ENCODE measurements at places on chromosomes 11 and 22. TPM values are rescaled to one million over a fixed set of nuclear protein-coding genes. Genes with fewer than 3 reads are reported as not detected.

Gene SUSD2
- total RNA-seq = 3.9 TPM

Gene TCN2
- total RNA-seq = 23.3 TPM

Gene KLHL35
- 1.7 TPM for total RNA-seq

Gene KRTAP5-7
- total RNA-seq = 0.75 TPM

Gene UBE4A
- total RNA-seq = 42.3 TPM

Gene P4HA3
- 0.28 TPM for total RNA-seq

Gene ARFIP2
- total RNA-seq = 52.7 TPM
